ENCODE measurements at places on chromosomes 3 and 15.
A peak's percentile ranks its signal among the peaks of the same experiment; 100 is the strongest.

GRCh38 chr15:100094127-100094510 is 247.7 kb downstream of the ADAMTS17 start:
- H3K36me3 ChIP-seq, result no peaks in the 10 kb centered on the region
- H3K4me1 ChIP-seq, result no peaks in the 10 kb centered on the region
- no peak overlapping the region for H3K4me3 ChIP-seq
- no peak for DNase-seq

GRCh38 chr3:4730719-4731118 is 237.6 kb downstream of the ITPR1 start:
- no peaks in the 10 kb centered on the region for H3K36me3 ChIP-seq
- H3K27ac ChIP-seq, result peak overlapping the region; percentile 81
- no peak overlapping the region for H3K4me3 ChIP-seq
- peaks cover 2% of the 10 kb centered on the region for H3K27me3 ChIP-seq
- peak; percentile 92 for DNase-seq

DNA sequence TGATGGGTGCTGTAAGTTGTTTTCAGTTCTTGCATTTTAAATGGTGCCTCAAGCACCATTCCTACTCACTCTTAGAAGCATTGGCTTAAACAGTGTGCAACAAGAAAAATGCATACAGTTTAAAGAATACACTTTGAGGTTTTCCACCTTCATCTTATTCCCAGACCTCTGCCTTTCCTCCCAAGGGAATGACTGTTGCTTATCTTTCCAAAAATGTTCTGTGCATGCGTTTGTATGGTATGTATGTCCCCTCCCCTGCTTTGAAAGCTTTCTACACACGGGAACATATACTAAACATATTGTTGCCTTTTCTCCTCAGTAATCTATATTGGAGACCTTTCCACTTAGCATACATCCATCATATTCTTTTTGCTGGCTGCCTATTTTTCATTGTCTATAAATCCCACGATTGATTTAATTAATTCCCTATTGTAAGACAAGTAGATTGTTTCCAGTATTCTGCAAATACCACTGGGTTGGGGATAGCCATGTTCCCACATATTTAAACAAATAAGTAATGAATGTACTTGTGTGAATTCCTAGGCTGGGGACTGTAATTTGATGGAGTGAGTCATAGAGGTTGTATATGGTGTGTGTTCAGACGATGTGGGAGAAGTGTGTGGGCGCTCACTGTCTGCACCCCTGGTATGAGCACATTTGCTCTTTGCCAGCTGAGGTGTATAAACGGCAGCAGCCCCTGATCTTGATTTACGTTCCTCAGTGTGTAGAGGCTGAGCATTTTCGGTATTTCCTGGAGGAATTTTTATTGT is 5.8 kb downstream of the TRAK1 start:
- H3K4me3 ChIP-seq, result no peak overlapping the region
- no peak for DNase-seq
- no peaks in the 10 kb centered on the region for H3K36me3 ChIP-seq
- no peak overlapping the region for H3K27ac ChIP-seq
- H3K4me1 ChIP-seq, result peaks cover 24% of the 10 kb centered on the region

DNA sequence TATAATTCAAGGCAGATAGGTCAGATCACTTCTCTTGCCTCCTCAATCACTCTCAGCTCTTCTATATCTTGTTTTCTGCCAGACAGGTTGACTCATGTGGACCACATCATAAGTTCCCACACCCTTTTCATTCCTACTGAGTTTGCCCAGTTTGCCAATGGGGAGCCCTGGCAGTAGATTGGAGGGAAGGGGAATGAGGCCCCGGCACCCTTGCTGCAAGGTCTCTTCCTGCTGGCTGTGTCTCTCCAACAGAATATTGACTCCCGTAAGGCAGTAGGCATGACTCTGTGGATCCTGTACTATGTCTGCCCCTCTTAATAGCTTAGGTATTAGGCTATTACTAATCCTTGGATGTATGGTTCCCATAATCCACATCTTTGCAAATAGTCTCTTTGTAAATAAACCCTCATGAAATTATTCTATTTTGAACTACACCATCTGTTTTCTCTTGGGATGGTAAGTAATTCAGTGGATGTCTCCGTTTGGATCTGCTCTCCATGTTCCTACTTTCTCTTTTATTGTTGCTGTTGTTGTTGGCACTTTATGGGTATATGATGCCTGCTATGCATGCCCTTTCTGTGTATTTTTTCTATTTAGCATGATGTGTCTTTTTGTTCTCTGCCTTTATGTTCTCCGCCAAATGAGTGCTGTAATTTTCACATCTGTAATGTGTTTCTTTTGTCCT is 65.5 kb upstream of the DCBLD2 start:
- no peaks in the 10 kb centered on the region for H3K27me3 ChIP-seq
- no peaks in the 10 kb centered on the region for H3K36me3 ChIP-seq
- H3K4me3 ChIP-seq, result no peak overlapping the region
- DNase-seq, result no peak
- H3K27ac ChIP-seq, result no peak overlapping the region
- H3K4me1 ChIP-seq, result no peaks in the 10 kb centered on the region

- DNase-seq, result peak; percentile 67
- H3K27me3 ChIP-seq, result no peaks in the 10 kb centered on the region
- H3K36me3 ChIP-seq, result peaks cover 17% of the 10 kb centered on the region
- no peak overlapping the region for H3K27ac ChIP-seq
These were observed 23.5 kb downstream of the DNAH1 start for GRCh38 chr3:52339612-52340011.

DNA sequence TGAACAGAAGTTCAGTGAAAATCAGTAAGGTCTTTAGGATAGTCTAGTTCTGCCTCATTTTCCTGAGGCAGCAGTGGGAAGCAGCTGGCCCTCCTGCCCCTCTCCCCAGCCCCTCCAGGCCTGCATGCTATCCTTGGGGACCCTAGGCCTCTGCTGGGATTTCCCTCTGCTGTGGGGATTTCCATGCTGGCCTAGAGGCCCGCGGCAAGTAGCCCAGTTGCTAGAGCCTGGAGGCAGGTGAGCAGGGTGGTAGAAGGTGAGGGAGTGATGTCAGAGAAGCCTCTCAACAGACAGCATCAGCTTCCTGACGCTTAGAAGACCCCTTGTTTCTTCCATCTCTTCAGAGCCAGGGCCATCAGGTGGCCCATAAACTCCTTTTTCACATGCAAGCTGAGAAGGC is 305.8 kb upstream of the THBS1 start:
- no peaks in the 10 kb centered on the region for H3K36me3 ChIP-seq
- H3K4me3 ChIP-seq, result no peak overlapping the region
- no peak overlapping the region for H3K27ac ChIP-seq
- H3K27me3 ChIP-seq, result no peaks in the 10 kb centered on the region
- peaks cover 4% of the 10 kb centered on the region for H3K4me1 ChIP-seq

GRCh38 chr3:48398701-48399386 is 26.8 kb downstream of the FBXW12 start:
- DNase-seq, result no peak
- H3K27me3 ChIP-seq, result no peaks in the 10 kb centered on the region
- no peak overlapping the region for H3K4me3 ChIP-seq
- peaks cover 5% of the 10 kb centered on the region for H3K4me1 ChIP-seq
- peaks cover 22% of the 10 kb centered on the region for H3K36me3 ChIP-seq

GRCh38 chr3:147419781-147420224 is 10.6 kb downstream of the ZIC1 start:
- H3K27ac ChIP-seq, result peak overlapping the region; percentile 88
- peaks cover 42% of the 10 kb centered on the region for H3K4me1 ChIP-seq
- peak; percentile 35 for DNase-seq
- peaks cover 93% of the 10 kb centered on the region for H3K27me3 ChIP-seq
- H3K4me3 ChIP-seq, result peak overlapping the region; percentile 50

DNA sequence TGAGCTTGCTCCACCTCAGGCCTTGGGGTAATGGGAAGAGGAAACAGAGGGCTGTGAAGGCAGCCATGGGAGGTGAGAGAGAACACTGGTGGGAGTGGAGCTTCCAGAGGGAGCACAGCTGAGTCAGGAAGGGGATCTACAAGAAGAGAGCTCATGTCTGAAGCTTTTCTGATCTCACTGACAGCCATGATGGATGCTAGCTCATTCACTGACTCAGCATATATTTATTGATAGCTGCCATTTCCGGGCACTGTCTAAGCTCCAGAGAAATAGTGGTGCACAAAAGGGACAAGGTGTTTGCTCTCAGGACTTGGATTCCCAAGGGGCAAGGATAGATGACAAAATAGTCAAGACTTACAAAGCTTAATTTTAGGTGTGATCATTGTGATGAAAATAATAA is 218.8 kb downstream of the CLSTN2 start:
- no peaks in the 10 kb centered on the region for H3K36me3 ChIP-seq
- no peak overlapping the region for H3K27ac ChIP-seq
- H3K4me1 ChIP-seq, result no peaks in the 10 kb centered on the region
- DNase-seq, result no peak

- no peaks in the 10 kb centered on the region for H3K4me1 ChIP-seq
- no peak overlapping the region for H3K4me3 ChIP-seq
- H3K36me3 ChIP-seq, result no peaks in the 10 kb centered on the region
- H3K27me3 ChIP-seq, result no peaks in the 10 kb centered on the region
These were observed 106.5 kb upstream of the SLC4A7 start for GRCh38 chr3:27590437-27591298.

- no peak overlapping the region for H3K4me3 ChIP-seq
- DNase-seq, result no peak
- peaks cover 27% of the 10 kb centered on the region for H3K36me3 ChIP-seq
These were observed 35.8 kb downstream of the ARMC8 start for GRCh38 chr3:138222942-138223287.

DNA sequence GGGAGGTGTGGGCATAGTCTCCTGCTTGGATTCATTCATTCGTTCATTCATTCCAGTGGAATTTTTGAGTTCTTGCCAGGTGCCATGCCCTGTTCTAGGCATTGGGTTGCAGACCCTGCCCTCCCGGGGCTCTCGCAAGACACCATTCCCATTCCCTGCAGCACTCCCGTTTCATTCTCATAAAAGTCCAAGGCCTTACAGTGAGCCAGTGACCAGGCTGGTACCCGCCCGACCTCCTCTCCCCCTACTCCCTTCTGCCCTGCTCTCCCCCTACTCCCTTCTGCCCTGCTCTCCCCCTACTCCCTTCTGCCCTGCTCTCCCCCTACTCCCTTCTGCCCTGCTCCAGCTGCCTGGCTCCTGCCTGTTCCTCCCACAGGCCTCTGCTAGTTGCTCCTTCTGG is 41.9 kb downstream of the AMOTL2 start:
- H3K27ac ChIP-seq, result no peak overlapping the region
- peaks cover 18% of the 10 kb centered on the region for H3K4me1 ChIP-seq
- no peak for DNase-seq
- H3K4me3 ChIP-seq, result no peak overlapping the region
- no peaks in the 10 kb centered on the region for H3K27me3 ChIP-seq

- no peak for DNase-seq
- no peaks in the 10 kb centered on the region for H3K4me1 ChIP-seq
- no peaks in the 10 kb centered on the region for H3K36me3 ChIP-seq
- H3K27ac ChIP-seq, result no peak overlapping the region
- H3K27me3 ChIP-seq, result no peaks in the 10 kb centered on the region
- no peak overlapping the region for H3K4me3 ChIP-seq
These were observed 107.2 kb upstream of the SLC25A36 start for GRCh38 chr3:140834266-140835037.

- no peaks in the 10 kb centered on the region for H3K27me3 ChIP-seq
- no peaks in the 10 kb centered on the region for H3K4me1 ChIP-seq
- H3K36me3 ChIP-seq, result no peaks in the 10 kb centered on the region
These were observed 78.3 kb downstream of the CBLB start for GRCh38 chr3:105790534-105790933.

DNA sequence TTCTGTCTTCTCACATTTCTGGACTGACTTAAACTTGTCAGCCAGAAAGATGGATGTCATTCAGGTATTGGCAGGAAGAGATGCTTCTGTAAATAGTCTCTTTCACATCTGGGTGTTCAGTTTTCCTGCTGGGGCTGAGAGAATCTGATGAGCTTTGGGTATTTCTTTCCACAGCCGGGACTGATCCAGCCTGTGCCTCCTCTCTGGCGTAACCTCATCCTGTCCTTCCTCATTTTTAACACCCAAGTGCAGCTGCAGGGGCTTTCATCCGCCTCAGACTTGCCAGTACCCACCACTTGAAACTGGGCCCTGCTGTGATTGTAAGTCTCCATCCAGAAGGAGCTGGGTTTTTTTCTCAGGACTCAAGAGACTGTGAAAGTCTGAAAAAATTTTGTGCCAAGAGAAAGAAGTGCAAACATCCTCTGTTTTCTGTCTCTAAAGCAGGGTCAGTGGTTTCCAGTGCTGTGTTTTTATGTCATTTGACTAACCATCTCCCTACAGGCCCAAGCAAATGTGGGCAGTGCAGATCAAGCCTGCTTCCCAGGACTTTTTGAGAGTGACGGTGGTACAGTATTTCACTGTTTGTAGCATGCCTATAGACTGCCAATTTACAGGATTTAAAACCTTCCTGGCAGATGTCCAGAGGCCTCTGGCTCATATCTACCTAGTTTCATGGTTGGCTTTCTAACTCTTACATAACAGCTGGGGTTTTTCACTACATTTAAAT is 342.7 kb downstream of the PTPRG start:
- peaks cover 15% of the 10 kb centered on the region for H3K4me1 ChIP-seq

GRCh38 chr3:14201940-14202684 is 23.5 kb downstream of the LSM3 start:
- no peaks in the 10 kb centered on the region for H3K4me1 ChIP-seq
- H3K4me3 ChIP-seq, result no peak overlapping the region
- DNase-seq, result no peak

- no peaks in the 10 kb centered on the region for H3K4me1 ChIP-seq
- no peaks in the 10 kb centered on the region for H3K36me3 ChIP-seq
- no peak overlapping the region for H3K4me3 ChIP-seq
- no peak for DNase-seq
- H3K27me3 ChIP-seq, result no peaks in the 10 kb centered on the region
These were observed 88.2 kb upstream of the TSC22D2 start for GRCh38 chr3:150319900-150320299.

GRCh38 chr3:158762701-158763100 is 30.4 kb upstream of the RARRES1 start:
- DNase-seq, result no peak
- H3K4me3 ChIP-seq, result no peak overlapping the region
- no peaks in the 10 kb centered on the region for H3K4me1 ChIP-seq

- H3K27ac ChIP-seq, result no peak overlapping the region
- DNase-seq, result no peak
- H3K36me3 ChIP-seq, result no peaks in the 10 kb centered on the region
- H3K4me3 ChIP-seq, result no peak overlapping the region
- no peaks in the 10 kb centered on the region for H3K27me3 ChIP-seq
These were observed 146.3 kb downstream of the TLE3 start for GRCh38 chr15:69951256-69951897.

- H3K4me1 ChIP-seq, result no peaks in the 10 kb centered on the region
- H3K27me3 ChIP-seq, result no peaks in the 10 kb centered on the region
- DNase-seq, result no peak
- H3K27ac ChIP-seq, result no peak overlapping the region
These were observed 17.9 kb upstream of the NIT2 start for GRCh38 chr3:100316641-100317069.

DNA sequence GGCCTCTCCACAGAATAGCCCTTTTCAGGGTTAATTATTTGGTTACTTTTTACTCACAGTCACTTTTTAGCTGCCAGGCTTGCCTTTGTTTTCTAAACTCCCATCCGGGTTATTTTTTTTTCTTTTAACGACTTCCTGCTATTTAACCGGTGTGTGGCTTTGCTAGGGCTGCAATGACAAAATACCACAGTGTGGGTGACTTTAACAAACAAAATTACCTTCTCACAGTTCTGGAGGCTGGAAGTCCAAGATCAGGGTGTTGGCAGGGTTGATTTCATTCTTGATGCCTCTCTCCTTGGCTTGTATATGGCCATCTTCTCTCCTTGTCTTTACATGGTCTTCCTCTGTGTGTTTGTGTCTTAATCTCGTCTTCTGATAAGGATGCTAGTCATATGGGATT is 91.5 kb downstream of the IL1RAP start:
- no peak overlapping the region for H3K4me3 ChIP-seq
- H3K4me1 ChIP-seq, result no peaks in the 10 kb centered on the region
- H3K27me3 ChIP-seq, result no peaks in the 10 kb centered on the region

- DNase-seq, result no peak
- no peaks in the 10 kb centered on the region for H3K27me3 ChIP-seq
- no peaks in the 10 kb centered on the region for H3K4me1 ChIP-seq
- no peak overlapping the region for H3K27ac ChIP-seq
These were observed 14.6 kb downstream of the PP2D1 start for GRCh38 chr3:19997502-19997901.
